ENCODE measurements at places on chromosomes 3 and 15.
A peak's percentile ranks its signal among the peaks of the same experiment; 100 is the strongest.

DNA sequence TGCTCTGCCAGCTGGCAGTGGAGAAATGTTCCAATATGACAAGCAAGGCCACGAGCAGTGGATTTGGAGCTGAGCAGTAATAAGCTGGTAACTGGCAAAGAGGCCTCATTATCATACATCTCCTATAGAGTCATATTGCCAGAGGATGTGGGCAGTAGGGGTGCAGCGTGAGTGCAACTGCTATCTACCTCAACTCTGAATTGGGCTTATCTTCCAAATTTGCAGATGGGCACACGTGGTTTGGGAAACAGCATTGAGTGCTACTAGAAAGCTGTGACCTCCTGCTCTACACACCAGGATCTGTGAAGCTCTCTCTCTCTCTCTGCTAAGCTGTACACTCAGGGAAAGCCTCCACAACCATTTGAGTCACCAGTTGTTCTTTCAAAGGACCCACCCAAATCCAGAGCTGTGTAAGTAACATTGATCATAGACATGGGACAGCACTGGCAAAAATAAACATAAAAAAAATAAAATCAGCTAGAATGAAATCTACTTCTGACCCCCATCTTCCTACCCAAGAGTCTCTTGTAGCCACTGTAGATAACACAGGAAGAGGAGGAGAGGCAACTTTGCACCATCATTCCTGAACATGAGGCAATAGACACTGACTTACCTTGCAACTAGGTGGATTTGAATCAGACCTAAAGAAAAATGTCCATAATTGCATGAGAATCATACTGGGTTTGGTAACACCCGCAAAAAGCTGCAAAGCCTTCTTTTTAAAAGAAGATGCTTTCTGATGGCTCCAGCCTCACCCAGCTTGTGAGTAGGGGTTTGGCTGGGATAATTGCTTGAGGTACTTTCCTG is 82.9 kb upstream of the THBS1 start:
- DNase-seq: no peak

DNA sequence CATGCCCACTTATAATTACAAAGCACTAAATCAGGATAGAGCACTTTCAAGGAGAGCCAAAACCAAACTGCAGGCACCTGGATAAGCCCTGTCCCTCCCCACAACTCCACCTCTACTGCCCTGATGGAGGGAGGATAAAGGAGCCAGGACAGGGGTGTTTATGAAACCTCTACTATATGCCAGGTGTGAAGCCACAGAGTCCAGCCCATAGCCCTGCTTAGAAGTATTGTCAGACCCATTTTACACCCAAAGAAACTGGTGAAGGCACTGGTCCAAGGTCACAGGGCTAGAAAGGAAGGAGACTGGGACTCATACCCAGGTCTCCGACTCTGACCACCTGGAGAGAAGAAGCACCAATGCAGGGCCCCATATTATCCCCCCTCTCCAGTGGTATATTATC is 48.7 kb downstream of the SH3BP5 start:
- no peak for DNase-seq

GRCh38 chr3:124928333-124929202 is 6.0 kb downstream of the MUC13 start:
- DNase-seq: peak; percentile 35

- peak; percentile 48 for DNase-seq
Measured at GRCh38 chr15:28975766-28976179, 90.0 kb downstream of the APBA2 start.

GRCh38 chr3:24151594-24151993 is 206.5 kb downstream of the NR1D2 start:
- no peak for DNase-seq

GRCh38 chr3:140088513-140088912 is 153.5 kb downstream of the CLSTN2 start:
- DNase-seq: no peak

DNA sequence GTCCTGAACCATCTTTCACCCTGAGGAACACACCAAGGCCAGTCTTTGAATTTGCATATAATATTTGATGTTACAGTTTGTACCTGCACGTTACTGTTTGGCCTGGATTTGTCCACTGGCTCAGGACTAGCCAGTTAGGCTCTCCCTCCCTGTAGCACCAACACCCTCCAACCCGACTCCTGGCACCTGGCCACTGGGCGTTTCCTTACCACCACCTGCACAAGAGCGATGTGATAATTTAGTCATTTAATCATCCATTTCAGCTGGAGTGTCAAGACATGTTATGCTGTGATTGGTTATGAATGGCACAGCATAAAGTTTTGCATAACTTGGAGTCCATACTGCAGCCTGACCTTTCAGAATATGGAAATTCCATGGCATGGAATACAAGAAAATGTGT is 242.4 kb downstream of the KCNMB2 start:
- no peak for DNase-seq

- no peak for DNase-seq
Measured at GRCh38 chr3:32376115-32376514, 15.5 kb upstream of the CMTM7 start.

GRCh38 chr15:37425541-37425940 is 325.2 kb upstream of the MEIS2 start:
- DNase-seq: no peak

DNA sequence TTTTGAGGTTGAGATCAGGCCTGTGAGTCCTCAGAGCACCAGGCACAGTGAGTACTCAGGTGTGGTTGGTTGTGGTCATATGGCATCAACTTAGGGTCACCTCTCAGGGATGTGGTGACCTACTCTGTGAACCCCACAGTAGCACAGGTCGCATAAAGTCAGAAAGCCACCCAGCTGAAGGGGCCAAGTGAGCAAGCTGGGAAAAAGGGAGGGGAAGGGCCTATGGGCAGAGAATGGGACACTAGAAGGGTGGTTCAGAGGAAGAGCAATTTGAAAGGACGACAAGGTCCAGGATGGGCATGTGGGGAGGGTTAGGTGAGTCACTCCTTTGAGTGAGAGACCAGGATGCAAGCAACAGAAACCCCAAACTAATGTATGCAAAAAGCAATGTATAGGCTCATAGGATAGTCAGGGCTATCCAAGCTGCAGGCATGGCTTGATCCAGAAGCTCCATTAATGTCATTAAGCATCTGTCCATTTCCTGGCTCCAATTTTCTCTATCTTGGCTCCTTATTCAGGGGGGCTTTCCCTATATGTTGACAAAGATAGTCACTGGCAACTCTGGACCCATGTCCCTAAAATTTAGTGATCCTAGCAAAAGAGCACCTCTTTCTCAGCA is 33.5 kb downstream of the HMCES start:
- no peak for DNase-seq

DNA sequence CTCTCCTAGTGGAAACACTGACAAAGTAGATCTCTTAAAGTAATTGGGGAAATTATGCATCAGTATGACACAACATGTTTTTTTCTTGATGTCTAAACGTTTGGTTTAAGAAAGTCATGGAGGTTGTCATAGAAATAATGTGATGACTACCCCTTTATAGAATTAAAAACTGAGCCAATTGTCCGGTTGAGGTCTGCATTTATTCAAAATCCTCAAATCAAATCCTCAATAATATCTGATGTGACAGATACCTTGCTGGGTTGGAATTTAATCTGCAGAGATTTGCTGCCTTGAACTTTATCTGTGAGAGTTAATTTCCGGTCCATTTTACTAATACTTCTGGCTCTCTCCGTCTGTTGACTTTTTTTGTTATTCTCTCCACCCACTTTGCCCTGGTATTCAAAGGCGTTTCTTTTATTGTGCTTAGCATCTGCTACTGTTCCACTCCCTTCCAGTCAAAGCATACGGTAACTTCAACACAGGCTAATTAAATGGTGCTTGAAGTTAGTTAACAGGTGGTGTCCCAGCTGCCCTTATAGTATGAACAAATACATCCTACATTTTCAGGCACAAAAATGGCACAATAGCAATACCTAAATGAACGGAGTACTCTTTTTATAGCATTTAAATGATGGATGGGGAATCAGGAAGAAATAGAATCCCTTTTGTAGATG is 628.3 kb downstream of the ROBO1 start:
- no peak for DNase-seq

Measured in activated CD8-positive, alpha-beta memory T cell treated with anti-CD3 and anti-CD28 coated beads for 4 hours (primary cell).